ENCODE measurements at places on chromosomes 7 and 10. TPM values are rescaled to one million over a fixed set of nuclear protein-coding genes. Genes with fewer than 3 reads are reported as not detected.

INA gene
- total RNA-seq = 0.54 TPM

NEUROG3 gene
- total RNA-seq = not detected

ARPC1A gene
- total RNA-seq = 67.1 TPM

SPAM1 gene
- total RNA-seq = not detected

GPR85 gene
- not detected for total RNA-seq

CREB5 gene
- not detected for total RNA-seq

ZCWPW1 gene
- total RNA-seq = 2.4 TPM

GAD2 gene
- not detected for total RNA-seq

ZNF775 gene
- total RNA-seq = 6.3 TPM

All from T-helper 1 cell treated with Interleukin-12 subunit alpha and Interleukin-12 subunit beta and Interleukin-4 antibody, amounts not matched to agents 30 ng/mL and 1 ng/mL, for 36 hours (primary cell).